ENCODE measurements at places on chromosomes 13 and 19. TPM values are rescaled to one million over a fixed set of nuclear protein-coding genes. Genes with fewer than 3 reads are reported as not detected.

DNA sequence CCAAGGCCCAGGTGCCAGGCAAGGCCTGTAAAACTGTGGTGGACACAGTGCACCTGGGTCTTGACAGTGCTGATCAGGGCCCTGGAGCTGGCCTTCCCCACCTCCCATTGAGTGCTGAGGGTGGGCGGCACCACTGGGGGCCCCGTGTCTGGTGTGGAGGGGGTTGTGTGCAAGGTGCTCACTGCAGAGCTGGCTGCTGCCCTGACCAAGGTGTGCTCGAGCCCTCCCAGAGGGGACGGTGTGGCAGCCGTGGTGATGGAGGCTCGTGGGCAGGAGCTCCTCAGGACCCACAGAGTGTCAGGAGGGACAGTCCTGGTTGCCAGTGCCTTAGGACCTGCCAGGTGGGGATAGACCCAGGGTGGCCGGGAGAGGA, 23.0 kb downstream of the ATP4B start:
- DNase-seq: no peak

GRCh38 chr13:33081666-33082065, 65.4 kb downstream of the KL start:
- no peak for DNase-seq

DNA sequence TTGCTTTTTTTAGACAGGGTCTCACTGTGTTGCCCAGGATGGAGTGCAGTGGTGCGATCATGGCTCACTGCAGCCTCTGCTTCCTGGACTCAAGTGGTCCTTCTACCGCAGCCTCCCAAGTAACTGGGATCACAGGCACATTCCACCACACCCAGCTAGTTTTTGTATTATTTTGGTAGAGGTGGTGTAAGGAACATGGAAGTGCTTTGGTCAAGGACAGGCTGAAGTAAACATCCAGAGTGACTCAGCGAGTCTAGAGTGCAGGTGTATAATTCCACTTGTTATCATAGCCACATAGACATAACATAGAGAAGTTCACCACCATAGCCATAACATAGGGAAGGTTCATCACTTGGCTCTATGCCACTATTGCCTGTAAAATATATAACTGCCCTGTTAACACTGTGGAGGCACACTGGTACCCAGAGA, 98.6 kb downstream of the RBM26 start:
- peak; percentile 16 for DNase-seq

GPR12 gene
- total RNA-seq: not detected

RXFP2 gene
- not detected for total RNA-seq

GRCh38 chr13:91305652-91306051, 41.8 kb upstream of the MIR17HG start:
- DNase-seq: no peak

DNA sequence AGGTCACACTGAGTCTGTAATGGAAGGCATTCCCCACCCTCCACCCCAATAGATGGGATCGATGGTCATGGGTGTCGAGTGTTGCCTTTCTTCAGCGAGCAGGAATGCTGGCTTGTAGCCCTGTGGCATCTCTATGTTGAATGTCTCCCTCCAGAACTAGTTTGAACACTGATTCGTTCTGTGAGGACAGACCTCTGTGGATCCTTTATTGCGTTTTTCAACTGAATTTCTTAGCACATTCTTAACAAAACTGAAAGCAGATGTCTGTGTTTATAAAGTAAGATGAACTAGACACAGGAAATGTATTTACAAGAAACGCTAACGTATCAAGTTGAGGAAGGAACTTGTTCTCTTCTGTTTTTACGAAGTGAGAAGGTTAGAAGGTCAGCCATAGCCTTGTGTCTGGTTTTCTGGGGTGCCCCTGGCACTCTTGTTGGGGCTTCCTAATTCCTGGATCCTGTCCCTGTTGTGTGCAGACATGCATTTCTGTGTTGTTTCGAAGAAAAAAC, 36.8 kb upstream of the TM9SF2 start:
- DNase-seq: peak; percentile 48

DNA sequence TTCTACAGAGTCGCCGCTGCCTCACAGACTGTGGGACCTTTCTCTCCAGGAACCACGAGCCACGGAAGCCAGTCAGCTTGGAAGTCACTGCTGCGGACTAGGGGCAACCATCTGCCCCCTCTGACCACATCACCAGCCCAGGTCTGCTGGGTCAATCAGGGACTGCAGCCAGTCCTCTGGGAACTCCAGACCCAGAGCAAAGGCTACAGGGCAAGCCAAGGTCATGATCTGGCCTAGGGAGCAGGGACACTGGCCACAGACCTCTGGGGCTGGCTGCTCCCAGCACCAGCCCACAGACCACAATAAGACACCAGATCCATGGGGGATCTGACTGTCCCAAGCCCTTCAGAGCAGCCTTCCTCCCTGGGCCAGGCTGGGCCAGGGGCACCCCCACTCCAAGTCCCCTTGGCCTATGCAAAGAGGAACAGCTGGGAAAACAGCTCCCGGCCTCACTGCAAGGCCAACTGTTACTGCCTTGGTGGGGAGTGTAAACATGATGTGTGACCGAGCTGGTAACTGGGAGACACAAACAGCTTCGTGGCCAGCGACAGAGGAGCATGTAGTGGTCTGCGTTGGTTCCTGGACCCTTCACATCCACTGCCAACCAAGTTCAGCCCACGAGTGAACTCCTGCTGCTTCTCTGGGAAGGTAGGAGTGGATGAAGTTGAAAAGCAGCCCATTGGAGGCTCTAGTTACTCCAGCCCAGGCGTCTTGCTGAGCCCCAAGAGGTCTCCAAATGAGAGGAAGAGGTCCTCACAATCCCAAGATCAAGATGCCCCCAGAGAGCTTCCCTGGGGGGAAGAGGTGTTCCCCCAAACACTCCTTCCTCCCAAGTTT, 1.5 kb downstream of the AKT2 start:
- peak; percentile 19 for DNase-seq

ZNF576 gene
- 8.6 TPM for total RNA-seq

DNA sequence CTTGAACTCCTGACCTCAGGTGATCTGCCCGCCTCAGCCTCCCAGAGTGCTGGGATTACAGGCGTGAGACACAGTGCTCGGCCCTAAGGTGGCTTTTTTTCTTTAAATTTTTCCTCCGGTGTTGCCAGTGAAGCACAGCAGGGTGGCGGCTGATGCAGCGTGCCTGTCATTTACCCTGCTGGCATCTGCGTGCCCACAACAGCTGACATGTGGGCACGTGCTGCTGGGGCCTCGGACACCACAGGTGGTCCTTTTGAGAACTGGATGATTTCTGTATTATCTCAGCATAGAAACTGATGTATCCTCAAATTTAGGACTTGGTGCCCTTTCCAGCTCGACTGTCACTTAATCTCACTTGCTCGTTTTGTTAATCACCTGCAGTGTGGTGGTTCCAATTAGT, 31.2 kb upstream of the TEX29 start:
- DNase-seq: no peak

GRCh38 chr19:2771786-2772674, 11.0 kb downstream of the SGTA start:
- DNase-seq: no peak

- no peak for DNase-seq
Observed at GRCh38 chr19:55014714-55015113, 23.4 kb downstream of the GP6 start.

DNA sequence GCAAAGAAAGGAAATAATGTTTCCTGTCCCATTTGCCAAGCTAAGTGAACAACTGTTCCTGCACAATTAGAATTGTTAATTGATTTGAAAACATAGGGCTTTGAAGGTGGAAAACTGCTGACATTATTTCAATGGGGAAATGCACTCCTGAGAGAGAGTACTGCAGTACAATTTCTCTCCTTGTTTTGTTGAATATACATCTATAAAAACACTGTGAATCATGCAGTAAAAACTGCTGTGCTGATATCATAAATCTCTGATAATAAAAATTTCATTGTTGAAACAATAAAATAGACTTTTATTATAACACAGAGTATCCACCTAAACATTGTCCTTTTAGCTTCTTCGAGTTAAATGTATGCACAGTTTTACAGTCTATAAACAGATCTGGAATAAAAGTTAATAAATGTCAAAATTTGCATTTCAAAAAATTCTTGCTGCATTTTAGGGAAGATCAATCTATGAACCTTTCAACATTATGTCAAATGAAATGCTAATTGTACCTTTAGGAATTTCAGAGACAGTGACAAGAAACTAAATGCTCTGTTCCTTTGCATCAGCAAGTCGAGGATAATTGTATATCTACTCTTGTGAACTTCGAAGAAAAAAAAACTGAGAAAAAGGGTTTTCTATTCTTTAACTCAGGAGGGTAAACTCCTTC, 328.2 kb upstream of the DACH1 start:
- DNase-seq: no peak

GRCh38 chr13:83485101-83485500, 397.2 kb downstream of the SLITRK1 start:
- DNase-seq: no peak

DNA sequence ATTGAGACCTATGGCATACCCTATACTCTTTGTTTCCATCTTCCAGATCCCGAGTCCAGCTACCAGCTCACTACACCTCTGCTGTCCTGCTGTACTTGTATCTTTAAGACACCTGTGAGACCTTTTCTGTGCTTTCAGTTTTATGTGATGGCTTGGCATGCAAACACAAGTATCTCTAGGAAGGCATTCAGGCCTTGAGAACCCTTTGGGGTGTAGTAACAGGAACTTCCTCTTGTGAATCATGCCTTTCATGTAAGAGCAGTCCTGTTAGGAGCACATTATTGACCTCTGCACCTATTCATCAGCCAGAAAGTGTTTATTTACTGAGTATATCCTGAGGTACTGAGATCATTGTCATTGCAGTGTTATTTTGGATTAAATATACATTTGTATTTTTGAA, 87.0 kb upstream of the HTR2A start:
- DNase-seq: peak; percentile 76

GRCh38 chr13:46639033-46639981, 86.3 kb downstream of the LRCH1 start:
- DNase-seq: no peak

GRCh38 chr19:43438291-43439031, 23.8 kb downstream of the TEX101 start:
- peak; percentile 67 for DNase-seq

- no peak for DNase-seq
Observed at GRCh38 chr13:71754407-71754974, 112.5 kb downstream of the DACH1 start.
